ENCODE measurements at places on chromosomes 7 and 10. TPM values are rescaled to one million over a fixed set of nuclear protein-coding genes. Genes with fewer than 3 reads are reported as not detected.
A peak's percentile ranks its signal among the peaks of the same experiment; 100 is the strongest.

DNA sequence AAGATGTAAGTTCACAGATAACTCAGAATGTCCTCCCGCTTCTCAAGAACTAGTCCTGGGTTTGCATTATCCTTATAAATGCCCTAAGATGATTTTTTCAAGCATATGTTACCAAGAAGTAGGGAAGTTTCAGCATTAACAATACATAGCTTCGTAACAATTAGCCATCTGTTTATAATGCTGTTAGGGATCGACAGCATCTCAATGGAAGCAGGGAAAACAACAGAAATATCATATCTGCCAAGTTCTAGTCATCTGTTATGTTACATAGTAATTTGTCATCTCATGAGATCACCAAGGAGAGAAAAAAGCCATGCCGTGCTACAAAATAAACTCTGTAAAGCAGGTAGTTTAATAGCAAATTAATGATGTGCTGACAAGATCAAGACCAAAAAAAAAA, 731.5 kb upstream of the C7orf33 start:
- no peaks in the 10 kb centered on the region for H3K27me3 ChIP-seq
- no peaks in the 10 kb centered on the region for H3K36me3 ChIP-seq
- no peak overlapping the region for H3K4me3 ChIP-seq
- H3K4me1 ChIP-seq, result no peaks in the 10 kb centered on the region
- no peak overlapping the region for H3K27ac ChIP-seq

DNA sequence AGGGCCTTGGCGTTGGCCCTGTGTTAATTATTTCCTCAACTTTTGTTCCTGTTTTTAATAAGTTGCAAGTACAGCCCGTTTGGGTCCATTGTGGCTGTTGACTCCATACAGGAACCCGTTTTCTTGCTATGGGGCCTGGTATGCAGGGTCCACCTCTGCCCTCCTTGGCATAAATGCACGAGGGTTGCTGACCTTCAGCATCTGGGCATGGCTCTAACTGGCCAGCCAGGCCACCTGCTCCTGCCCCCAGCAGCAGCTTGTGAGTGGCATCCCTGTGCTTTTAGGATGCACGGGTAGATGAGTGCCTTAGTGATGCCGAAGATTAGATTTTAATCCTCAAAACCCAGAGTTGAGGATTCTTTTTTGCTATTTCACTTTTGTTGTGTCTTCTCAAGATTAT, 123.2 kb downstream of the GLRX3 start:
- no peak for DNase-seq
- H3K4me1 ChIP-seq, result no peaks in the 10 kb centered on the region
- no peaks in the 10 kb centered on the region for H3K36me3 ChIP-seq
- H3K27me3 ChIP-seq, result no peaks in the 10 kb centered on the region
- no peak overlapping the region for H3K27ac ChIP-seq

GRCh38 chr10:78313048-78313381, 279.4 kb downstream of the RPS24 start:
- no peak for DNase-seq
- no peaks in the 10 kb centered on the region for H3K27me3 ChIP-seq
- H3K27ac ChIP-seq, result no peak overlapping the region
- H3K36me3 ChIP-seq, result no peaks in the 10 kb centered on the region
- H3K4me3 ChIP-seq, result no peak overlapping the region

Gene RARRES2
- total RNA-seq, result 6.7 TPM

DNA sequence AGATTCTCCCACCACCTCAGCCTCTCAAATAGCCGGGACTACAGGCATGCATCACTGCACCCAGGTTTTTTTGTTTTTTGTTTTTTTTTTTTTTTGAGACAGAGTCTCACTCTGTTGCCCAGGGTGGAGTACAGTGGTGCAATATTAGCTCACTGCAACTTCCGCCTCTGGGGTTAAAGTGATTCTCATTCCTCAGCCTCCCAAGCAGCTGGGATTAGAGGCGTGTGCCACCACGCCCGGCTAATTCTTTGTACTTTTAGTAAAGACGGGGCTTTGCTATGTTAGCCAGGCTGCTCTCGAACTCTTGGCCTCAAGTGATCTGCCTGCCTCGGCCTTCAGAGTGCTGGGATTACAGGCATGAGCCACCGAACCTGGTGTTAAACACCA, 107.5 kb upstream of the KIF5B start:
- H3K27ac ChIP-seq, result no peak overlapping the region
- no peak for DNase-seq
- H3K4me3 ChIP-seq, result no peak overlapping the region

Gene AKR1C4
- not detected for total RNA-seq

Gene ZKSCAN1
- 37.4 TPM for total RNA-seq

- no peaks in the 10 kb centered on the region for H3K4me1 ChIP-seq
- H3K27ac ChIP-seq, result no peak overlapping the region
- no peak overlapping the region for H3K4me3 ChIP-seq
- no peak for DNase-seq
- H3K36me3 ChIP-seq, result peaks cover 7% of the 10 kb centered on the region
Observed at GRCh38 chr7:88276605-88277153, 30.0 kb downstream of the STEAP4 start.

DNA sequence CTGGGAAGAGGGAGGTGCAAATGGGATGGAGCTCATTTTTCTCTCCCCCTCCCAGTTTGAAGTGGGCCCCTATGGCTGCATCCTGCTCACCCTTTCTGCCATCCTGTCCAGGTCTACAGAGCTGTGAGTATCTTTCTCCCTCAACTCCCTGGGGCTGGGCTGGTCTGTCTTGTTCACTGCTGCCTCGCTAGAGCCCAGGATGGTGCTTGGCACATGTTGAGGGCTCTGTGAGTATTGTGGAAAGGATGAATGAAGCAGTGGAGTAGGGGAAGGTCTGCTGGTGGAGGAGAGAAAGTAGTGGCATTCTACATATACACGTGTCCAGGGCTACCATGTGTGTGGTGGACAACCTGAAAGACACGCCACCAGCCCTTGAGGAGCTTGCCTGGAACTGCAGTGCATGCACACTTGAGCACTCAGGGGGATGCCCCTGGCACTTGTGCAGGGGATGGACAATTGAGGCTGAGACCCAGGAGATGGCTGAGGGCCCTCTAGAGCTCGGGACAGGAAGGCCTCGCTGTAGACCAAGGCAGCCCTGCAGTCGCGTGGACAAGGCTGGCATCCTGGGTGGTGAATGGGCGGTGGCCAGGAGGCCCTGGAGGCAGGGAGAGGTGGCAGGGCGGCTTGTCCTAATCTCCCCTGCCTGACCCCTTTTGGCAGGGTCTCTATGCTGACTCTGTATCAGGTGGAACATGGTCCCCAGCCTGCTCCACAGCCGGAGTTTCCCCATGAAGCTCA, 52.3 kb upstream of the AQP1 start:
- H3K27ac ChIP-seq, result no peak overlapping the region
- H3K36me3 ChIP-seq, result no peaks in the 10 kb centered on the region
- no peaks in the 10 kb centered on the region for H3K27me3 ChIP-seq
- H3K4me3 ChIP-seq, result no peak overlapping the region
- peaks cover 15% of the 10 kb centered on the region for H3K4me1 ChIP-seq

DNA sequence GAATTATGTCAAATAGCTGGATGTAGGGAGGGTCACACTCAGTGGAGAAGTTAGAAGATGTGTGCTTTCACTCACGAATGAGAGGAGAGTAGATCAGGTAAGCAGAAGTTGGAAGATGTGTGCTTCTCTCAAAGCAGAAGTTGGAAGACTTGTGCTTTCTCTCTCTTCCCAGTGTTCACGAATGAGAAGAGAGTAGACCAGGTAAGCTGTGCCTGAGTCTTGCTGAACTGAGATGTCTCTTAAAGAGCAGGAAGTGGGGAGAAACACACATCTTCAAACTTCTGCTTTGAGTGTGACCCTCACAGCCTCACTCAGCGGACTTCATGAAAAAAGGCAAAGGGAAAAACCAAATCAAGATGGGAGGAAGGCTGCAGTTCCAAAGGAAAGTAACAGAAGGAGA, 7.0 kb upstream of the TMEM243 start:
- no peak overlapping the region for H3K4me3 ChIP-seq

- DNase-seq, result no peak
- H3K27ac ChIP-seq, result no peak overlapping the region
- H3K36me3 ChIP-seq, result peaks cover 25% of the 10 kb centered on the region
- no peak overlapping the region for H3K4me3 ChIP-seq
- H3K4me1 ChIP-seq, result no peaks in the 10 kb centered on the region
Observed at GRCh38 chr7:107404740-107405537, 64.9 kb upstream of the GPR22 start.

GRCh38 chr7:26167303-26167934, 15.4 kb downstream of the NFE2L3 start:
- no peak overlapping the region for H3K27ac ChIP-seq
- H3K4me1 ChIP-seq, result no peaks in the 10 kb centered on the region
- no peak for DNase-seq
- H3K27me3 ChIP-seq, result no peaks in the 10 kb centered on the region
- no peak overlapping the region for H3K4me3 ChIP-seq

DNA sequence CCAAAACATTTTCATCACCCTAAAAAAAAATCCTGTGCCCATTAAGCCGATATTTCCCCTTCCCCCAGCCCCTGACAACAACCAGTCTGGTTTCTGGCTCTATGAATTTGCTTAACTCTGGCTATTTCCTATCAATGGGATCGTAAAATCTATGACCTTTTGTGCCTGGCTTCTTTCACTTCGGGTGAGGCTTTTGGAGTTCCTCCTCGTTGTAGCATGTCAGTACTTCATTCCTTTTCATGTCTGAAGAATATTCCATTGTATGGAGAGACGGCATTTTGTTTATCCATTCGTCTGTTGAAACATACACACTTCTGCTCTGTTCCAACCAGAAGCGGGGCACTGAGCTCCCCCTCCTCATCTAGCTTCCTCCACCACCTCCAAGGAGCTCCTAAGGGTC, 29.5 kb downstream of the TACC2 start:
- H3K27ac ChIP-seq, result peak overlapping the region; percentile 74
- no peak overlapping the region for H3K4me3 ChIP-seq
- no peaks in the 10 kb centered on the region for H3K27me3 ChIP-seq
- H3K4me1 ChIP-seq, result no peaks in the 10 kb centered on the region

GRCh38 chr10:13633689-13634088, 46.9 kb downstream of the PRPF18 start:
- H3K27ac ChIP-seq, result peak overlapping the region; percentile 81
- no peaks in the 10 kb centered on the region for H3K36me3 ChIP-seq
- H3K4me3 ChIP-seq, result no peak overlapping the region
- H3K27me3 ChIP-seq, result no peaks in the 10 kb centered on the region
- H3K4me1 ChIP-seq, result no peaks in the 10 kb centered on the region

GRCh38 chr7:16462431-16462889, 3.1 kb downstream of the SOSTDC1 start:
- peaks cover 28% of the 10 kb centered on the region for H3K27me3 ChIP-seq
- no peaks in the 10 kb centered on the region for H3K4me1 ChIP-seq
- H3K36me3 ChIP-seq, result no peaks in the 10 kb centered on the region
- no peak overlapping the region for H3K27ac ChIP-seq
- H3K4me3 ChIP-seq, result no peak overlapping the region

DNA sequence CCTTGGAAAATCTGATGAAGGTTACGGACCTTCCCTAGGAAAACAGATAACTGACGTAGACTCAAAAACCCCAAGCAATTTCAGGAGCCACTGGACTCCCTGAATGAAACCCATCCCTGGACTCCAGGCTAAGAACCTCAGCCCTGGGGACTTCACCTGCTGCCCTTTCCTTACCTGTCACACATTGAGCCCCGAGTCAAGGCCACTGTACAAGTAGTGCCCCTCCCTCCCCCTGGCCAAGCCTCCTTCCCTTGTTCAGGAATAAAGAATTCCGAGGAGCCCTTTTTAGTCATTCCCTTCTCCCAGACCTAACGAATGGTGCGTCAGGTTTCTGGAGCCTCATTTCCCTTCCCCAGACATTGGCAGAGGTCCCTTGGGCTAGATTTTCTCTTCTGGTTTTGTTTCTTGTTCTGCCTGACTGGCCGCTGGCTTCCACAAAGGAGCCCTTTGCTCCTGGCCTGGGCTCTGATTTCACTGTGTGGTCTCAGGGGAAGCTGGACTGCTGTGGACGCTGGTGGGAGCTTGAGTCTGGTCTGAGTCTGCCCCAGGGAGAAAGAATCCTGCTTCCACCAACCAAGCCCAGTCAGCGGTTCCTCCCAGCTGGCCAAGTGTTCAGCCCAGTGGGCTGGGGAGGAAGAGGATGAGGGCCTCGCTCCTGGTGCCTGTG, 31.7 kb downstream of the ZNF775 start:
- no peak for DNase-seq
- H3K36me3 ChIP-seq, result peaks cover 15% of the 10 kb centered on the region
- H3K27me3 ChIP-seq, result no peaks in the 10 kb centered on the region
- peaks cover 13% of the 10 kb centered on the region for H3K4me1 ChIP-seq

DNA sequence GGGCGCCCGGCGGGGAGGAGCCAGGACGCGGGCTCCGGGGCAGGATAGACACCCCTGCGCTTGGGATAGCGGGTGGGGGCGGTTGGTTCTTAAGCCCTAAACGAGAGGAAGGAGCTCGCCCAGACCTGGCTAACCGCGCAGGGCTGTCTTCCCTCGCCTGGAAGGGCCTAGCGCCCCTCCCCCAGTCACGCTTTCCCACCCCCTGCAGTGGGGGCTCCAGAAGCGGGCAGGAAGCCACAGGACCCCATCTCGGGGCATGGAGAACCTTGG, 6.5 kb downstream of the SHH start:
- peaks cover 50% of the 10 kb centered on the region for H3K4me1 ChIP-seq
- DNase-seq, result no peak
- no peaks in the 10 kb centered on the region for H3K36me3 ChIP-seq
- H3K4me3 ChIP-seq, result peak overlapping the region; percentile 51
- H3K27me3 ChIP-seq, result peaks cover 62% of the 10 kb centered on the region
- no peak overlapping the region for H3K27ac ChIP-seq

Gene UBE3C
- 39.0 TPM for total RNA-seq

DNA sequence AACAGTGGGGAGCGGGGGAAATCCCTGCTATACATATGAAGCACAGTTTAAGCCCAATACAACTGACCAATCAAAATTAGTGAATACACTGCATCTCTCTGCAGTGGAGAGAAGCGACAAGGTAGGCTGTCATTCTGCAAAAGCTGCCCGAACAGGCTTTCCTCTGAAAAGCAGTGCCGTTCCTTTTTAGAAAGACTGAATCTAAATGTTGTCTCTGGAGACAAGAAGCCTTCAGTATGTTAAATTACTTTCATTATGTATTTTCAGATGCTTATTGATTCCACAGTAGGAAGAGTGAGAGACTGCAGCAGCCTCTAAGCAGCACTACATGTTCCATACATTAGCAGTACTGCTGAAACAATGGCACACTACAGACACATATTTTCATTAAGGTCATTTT, at the start of gene GPR22:
GPR22 (plus strand) TSS at position 129 of the 400 bp plus-strand sequence. CDS start 4,004 bp downstream, outside the sequence.
- no peak within 1 kb of the TSS for H3K4me3 ChIP-seq
- DNase-seq, result no peak
- no peaks in the 10 kb centered on the region for H3K36me3 ChIP-seq
- H3K27ac ChIP-seq, result peak within 1 kb of the TSS; percentile 54
- H3K27me3 ChIP-seq, result no peaks in the 10 kb centered on the region
- H3K4me1 ChIP-seq, result no peaks in the 10 kb centered on the region

Measured in heart right ventricle (tissue), 16 donors.